ENCODE measurements at places on chromosomes 2 and 18.

GRCh38 chr2:212777020-212777491 is 238.5 kb upstream of the ERBB4 start:
- DNase-seq = peak; percentile 48

GRCh38 chr18:58970943-58971790 is 106.5 kb downstream of the ZNF532 start:
- no peak for DNase-seq

- DNase-seq = no peak
Measured at GRCh38 chr2:122999258-122999657, 1025.8 kb upstream of the CNTNAP5 start.

DNA sequence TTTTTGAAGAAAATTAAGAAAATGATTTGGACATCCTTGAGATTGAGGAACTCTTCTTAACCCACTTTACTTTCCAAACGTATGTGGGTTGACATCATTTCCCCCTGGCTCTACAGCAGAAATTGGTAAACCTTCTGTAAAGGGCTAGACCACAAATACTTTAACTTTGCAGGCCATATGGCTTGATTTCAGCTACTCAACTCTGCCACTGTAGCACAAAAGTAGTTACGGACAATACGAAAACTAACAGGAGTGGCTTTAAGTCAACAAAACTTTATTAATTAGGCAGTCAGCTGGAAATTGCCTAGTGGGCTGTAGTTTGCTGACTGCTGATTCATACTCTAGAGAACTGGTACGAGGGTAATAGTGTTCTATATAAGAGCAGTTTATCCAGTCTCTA is 83.2 kb upstream of the DTNB start:
- DNase-seq = no peak

DNA sequence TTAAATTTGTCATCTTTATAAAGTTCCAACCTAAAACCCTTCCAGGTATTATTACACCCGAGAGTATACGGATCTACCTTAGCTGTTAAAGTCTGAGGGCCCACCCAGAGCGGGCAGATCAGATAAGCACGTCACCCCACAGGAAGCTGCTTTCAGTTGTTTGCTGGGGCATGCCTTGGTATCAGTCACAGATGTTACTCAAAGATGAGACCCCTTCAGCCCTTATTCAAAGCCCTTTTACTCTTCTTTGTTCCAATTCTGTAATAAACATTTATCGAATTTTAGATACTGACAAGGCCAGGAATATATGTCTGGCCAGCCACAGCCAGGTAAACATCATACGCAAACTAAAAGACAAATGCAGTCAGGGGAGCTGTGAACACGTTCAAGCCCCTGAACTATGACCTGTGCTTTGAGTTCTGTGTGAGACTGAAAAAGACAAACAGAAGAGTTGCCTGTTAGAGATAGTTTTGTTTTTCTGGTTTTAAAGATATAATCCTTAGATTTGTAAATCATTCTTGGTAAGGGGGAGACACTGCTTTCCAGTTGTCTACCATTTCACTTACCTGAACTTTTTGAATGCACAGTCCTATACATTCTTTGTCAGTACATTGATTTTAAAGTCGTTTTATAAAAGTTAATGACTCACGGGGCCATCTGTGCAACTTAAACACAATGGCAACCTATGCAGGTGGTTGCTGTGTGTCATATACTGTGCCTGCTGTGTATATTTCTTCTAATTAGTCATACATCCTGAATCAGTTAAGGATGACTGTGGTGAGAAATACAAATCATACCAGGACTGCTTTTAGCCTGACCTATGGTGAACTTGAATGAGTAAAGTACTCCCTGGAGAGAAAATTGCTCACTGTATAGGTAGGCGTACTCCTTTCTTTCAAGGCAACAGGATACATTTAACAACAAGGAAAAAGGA is 100.5 kb upstream of the ITPRID2 start:
- peak; percentile 70 for DNase-seq

- DNase-seq = no peak
Measured at GRCh38 chr2:25825238-25825637, 53.0 kb downstream of the ASXL2 start.

- DNase-seq = peak; percentile 71
Measured at GRCh38 chr2:112941753-112942653, 31.0 kb downstream of the IL37 start.

DNA sequence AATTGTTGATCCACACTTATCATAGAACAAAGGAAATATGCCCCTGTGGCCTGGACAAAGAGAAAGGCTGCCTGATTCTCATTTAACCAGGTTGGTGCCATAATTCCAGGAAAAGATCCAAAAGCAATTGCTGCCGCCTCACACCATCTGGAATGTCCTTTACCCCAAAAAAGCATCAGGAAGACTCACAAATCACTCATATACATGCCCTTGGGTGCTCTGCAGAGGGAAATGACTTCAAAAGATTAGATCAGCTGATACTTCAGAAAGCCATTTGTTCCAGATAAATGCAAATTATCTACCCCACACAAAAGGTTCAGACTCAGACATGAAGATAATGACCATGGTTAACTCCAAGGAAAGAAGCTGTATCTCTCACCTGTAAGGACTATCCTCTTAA is 285.8 kb downstream of the C1D start:
- DNase-seq = no peak

DNA sequence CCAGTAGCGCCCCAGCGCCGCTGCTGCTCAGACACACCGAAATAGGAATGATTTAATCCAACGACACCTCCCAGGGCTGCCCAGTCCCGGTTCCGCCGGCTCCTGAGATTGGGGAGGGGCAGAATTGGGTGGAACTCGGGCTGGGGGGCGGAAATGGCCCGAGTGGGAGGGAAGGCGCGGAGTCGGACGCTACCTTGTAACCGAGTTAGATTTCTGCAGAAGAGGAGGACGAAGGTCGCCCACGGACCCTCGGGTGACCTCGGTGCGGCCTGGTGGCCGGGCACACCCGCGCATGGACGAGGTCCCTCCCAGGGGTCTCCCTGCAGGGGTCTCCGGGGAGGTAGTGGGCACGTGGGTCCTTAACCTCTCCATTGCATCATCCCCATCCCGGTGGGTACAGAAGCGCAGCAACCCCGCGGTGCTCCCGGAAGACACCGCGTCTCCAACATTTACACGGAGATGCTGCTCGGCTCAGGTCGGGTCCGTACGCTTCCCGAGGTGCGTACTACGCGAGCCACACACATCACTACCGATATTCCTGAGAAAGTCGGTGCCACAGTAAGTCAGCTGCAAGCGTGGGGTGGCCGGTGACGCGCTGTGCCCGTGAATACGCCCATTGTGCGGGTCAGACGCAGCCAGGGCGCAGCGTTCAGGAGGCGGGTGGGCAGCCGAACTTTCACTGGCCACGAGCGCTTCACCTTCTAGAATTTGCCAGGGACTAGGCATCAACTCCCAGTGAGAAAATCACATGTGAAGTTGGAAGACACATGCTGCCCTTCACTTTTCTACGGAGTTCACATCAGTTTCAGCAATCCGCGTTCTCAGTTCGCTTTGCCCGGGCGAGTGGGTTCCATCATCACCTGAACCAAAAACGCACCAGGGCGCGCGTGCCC is 3.0 kb downstream of the ZNF516 start:
- DNase-seq = no peak

- DNase-seq = no peak
Measured at GRCh38 chr2:157413326-157414035, 30.4 kb downstream of the CYTIP start.

- no peak for DNase-seq
Measured at GRCh38 chr2:9627310-9627709, 3.5 kb downstream of the YWHAQ start.
